Left renal cortex interstitium (tissue), 4 donors: ENCODE measurements at places on chromosomes 16 and 17.

GRCh38 chr16:24834459-24835335, 11.1 kb upstream of the SLC5A11 start:
- DNase-seq = no peak

DNA sequence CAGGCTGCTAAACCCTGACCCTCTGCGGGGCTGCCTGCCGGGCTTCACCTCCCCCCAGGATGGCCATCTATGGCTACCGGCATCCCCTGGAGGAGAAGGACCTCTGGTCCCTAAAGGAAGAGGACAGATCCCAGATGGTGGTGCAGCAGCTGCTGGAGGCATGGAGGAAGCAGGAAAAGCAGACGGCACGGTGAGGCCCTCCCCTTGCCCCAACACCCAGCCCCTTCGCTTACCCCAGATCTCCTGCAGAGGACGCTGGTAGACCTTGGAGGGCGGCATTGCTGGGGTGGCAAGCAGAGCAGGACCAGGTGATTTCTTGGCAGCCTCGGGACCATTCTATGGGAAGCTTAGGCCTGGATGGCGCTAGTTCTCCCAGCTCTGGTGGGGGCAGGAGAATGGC, 24.5 kb downstream of the ABCC3 start:
- no peak for DNase-seq

DNA sequence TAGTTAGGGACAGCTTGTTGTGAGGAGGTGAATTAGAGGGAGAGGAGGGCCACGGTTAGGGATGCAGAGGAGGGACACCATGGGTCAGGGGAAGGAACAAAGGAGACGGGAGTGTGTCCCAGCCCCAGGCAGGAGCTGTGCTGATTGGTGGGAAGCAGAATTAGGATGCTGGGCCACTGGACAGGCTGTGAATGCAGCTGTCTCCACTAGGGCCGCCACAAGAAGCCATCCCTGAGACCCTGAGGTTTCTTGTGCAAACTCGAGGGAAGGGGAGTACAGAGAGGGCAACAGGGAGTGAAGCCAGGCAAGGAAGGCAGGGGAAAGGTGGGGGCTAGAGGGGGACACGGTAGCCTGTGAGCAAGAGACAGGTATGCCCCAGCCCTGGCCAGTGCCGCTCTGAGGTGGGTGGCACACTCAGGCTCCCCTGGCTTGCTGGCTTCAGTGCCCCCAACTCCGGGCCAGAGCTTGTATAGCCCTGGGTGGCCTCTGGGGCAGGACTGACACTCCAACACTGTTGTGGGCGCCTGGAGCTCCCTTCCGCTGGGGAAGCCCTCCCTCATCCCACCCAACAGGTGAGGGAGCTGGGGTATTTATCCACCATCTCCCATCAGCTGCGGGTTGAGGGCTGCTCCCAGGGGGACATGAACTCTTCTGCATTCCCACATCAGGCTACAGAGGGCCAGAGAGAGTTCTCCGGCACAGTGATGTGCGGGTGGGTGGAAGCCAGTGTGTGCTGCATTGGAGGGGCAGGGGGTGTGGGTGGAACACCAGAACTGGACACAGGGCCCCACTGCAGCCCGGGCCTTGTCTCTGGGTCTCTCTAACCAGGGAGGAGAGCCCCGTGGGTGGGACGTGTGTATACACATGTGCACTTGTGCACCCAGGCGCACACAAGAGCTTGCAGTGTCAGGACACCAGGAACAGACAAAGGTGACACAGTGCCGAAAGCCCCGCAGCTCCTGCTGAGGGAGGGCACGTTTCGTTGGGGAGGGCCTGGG, 8.3 kb upstream of the SPPL2C start:
- DNase-seq = no peak

- no peak for DNase-seq
Observed at GRCh38 chr16:30659507-30660423, 1.5 kb downstream of the FBRS start.

DNA sequence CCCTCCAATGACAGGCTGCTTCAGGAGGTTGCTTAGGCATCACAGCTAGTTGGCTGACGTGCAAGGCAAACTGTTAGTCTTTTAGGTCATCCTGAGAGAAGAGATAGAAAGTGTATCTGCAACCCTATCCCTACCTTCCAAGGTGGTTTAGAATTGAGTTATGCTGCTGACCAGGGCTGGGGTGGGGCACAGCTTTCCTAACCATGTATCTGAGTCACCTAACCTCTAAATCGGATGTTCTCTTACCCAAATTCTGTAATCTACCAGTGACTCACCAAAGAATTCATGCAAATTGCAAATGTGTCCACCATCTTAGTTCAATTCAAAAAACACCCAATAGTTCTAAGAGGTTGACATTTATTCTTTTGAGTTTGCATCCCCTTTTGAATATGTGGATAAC, 107.2 kb upstream of the DYNLRB2 start:
- no peak for DNase-seq

GRCh38 chr17:49101054-49101534, 31.5 kb upstream of the B4GALNT2 start:
- DNase-seq = no peak

- DNase-seq = no peak
Observed at GRCh38 chr16:7912132-7912531, 579.5 kb downstream of the RBFOX1 start.

GRCh38 chr16:77213542-77214106, 14.4 kb downstream of the SYCE1L start:
- DNase-seq = no peak
